ENCODE measurements at places on chromosomes 1 and 21.

- DNase-seq, result peak; percentile 94
Observed at GRCh38 chr1:156725683-156726280, 2.5 kb upstream of the METTL25B start.

GRCh38 chr1:42797414-42797813, 12.6 kb downstream of the TMEM269 start:
- no peak for DNase-seq

DNA sequence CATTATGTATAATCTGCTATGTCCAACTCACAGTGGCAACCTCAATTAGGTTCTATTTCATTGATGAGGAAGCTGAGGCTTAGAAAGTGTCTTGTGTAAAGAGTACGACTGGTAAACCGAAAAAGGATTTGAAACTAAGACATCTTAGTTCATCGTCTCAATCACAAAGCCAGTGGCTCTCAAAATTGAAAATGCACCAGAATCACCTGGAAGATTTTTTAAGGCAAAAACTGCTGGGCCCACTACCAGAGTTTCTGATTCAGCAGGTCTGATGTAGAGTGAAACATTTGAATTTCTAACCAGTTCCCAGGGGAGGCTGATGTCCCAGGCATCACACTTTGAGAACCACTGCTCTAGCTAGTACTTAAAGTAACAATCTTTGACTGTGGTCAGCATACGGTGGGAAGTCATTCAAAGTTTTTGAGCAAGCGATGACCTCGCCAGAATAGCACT, 5.2 kb upstream of the LRRC53 start:
- no peak for DNase-seq

DNA sequence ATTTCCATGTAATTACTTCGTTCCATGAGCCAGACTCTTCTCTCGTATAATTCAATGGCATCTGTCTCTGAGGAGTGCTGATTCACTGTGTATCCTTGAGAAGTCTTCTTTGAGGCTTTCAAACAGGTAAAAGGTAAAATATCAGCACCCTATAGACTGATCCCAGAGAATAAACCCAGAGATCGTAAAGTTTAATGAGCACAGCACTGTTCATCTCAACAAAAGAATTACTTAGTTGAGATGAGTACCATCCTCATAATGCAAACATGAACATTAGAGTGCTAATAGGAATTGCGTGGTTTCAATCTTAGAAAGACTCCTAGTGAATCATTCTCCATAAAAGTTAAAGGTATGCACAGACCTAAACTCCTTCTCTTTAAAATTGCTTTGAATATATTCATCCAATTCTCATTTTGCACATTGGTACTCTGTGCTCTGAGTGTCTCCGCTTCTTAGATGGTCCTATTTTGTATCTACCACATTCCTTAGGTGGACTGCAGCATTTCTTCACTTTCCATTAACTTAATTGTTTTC, 97.2 kb downstream of the TBX15 start:
- no peak for DNase-seq

- no peak for DNase-seq
Observed at GRCh38 chr1:216183454-216183853, 239.8 kb downstream of the USH2A start.

GRCh38 chr1:201970334-201971159, 11.9 kb upstream of the RNPEP start:
- DNase-seq, result no peak

DNA sequence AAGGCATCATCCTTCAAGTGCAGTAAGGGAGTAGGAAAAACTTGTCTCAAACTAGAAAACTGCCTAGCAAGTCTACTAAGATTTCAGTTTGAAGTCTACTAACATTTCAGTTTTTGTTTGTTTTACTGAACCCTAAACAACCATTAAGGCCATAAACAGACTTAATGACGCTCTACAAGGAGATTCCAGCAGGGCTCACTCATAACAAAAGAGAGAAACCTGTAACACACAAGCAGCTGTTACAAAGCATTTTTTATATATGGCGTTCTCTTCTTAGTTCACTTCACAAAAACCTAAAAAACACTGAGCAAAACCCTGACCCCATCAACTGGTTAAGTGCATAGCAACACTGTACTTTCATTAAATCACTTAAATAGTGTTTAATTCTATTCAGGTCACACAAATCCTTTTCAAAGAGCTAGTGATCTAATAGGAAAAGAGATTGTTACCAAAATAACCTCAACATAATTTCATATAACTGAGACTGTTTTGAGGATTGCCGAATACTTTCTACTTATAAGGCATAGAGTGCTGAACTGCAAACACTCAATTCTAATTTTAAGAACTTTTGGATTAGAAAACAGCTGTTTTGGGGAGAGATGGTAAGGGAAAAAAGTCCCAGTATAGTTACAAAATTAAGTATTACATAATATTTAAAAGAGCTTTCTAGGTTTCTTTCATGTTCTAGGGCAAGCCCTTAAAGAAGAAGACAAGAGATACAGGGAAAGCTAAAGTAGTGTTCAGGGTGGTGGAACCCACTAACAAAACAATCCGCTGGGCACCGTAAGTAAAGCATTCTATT, 1.4 kb downstream of the B3GALNT2 start:
- no peak for DNase-seq

All from mesenteric fat pad (tissue), 1 donor.